Liver (tissue), 10 donors: ENCODE measurements at places on chromosomes 12 and 14.

GRCh38 chr12:52427083-52427482 is 7.1 kb downstream of the KRT75 start:
- no peak for DNase-seq

DNA sequence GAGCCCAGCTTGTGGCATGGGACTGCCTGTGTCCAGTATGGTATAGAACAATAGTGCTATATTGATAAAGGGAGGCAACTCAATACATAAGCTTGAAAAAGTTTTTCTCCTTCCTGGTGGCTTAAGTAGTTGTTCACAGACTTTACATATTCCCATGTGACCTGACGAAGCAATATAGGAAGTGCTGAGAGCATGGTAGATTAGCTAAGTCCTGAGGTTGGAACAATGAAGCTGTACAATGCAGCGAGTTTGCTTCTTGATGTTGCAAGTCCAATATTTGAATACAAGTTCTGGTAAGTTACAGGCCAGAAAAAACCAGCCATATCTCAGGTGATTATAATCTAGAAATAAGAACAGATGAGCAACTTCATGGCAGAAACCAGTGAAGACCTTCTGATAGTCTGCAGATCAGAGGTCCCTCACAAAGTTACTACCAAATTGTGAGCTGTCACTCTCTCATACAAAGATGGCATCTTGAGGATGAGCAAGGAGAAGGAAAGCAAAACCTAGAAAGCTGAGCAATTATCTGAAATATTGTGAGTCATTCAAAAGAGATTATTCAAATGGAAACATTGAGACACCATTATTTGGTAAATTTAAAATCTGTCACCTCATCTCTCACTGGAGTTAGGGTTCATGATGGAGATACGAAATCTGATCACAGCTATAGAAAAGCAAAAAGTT is 72.9 kb upstream of the BTG1 start:
- no peak for DNase-seq

- DNase-seq: no peak
Observed at GRCh38 chr14:60204104-60204842, 39.1 kb upstream of the DHRS7 start.

GRCh38 chr14:56310643-56311042 is 192.4 kb downstream of the PELI2 start:
- DNase-seq: no peak

DNA sequence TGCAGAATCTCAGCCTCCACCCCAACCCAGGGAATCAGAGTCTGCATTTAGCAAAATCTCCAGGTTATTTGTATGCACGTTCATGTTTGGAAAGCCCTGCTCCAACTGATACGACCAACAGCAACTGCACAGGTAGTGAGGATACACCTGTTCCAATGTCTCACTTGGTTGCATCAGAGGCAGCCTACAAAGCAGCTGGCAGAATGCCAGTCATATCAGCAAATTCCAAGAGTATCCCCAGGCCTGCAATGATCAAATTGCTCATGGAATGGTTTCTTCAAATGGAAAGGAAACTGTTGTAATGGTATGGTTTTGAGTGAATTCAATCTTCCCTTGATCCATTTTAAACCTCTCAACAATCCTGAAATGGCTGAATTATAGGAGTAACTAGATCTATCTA is 75.4 kb downstream of the GRIP1 start:
- DNase-seq: no peak

DNA sequence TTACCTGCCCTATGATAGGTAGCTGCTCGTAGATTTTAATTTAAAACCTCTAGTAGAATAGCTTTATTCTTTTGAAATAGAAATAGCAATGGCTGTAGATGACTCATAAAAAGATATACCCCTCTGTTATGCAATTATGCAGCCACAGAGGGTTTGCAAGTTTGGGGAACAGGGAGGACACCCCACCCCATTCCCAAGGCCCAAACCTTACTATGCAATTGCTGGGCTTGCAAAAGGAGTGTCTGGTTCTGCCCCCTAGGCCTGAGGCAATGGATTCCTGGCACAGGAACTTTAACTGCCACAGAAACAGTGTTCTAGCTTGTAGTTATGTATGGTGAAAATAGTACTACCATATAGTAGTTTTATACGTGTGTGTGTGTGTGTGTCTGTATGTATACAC is 403.3 kb downstream of the ADAMTS20 start:
- no peak for DNase-seq

DNA sequence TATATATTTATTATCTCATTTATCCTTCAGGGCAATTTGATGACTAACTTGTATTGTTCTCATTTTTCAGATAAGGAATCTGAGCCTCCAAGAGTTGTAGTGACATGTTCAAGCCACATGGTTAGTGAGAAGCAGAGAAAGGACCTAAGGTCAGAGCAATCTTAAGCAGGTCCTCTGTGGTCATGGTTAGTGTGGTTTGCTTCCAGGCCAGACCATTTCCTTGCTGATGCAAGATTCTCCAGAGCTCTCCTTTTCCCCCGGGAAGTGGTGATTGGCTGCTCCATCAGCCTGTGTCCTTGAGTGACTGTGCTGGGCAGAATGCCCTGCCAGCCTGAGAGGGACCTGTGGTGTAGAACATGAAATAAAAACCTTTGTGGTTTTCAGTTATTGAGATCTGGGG is 141.3 kb downstream of the KTN1 start:
- DNase-seq: no peak

- DNase-seq: no peak
Observed at GRCh38 chr14:104315169-104315568, 176.8 kb downstream of the KIF26A start.

DNA sequence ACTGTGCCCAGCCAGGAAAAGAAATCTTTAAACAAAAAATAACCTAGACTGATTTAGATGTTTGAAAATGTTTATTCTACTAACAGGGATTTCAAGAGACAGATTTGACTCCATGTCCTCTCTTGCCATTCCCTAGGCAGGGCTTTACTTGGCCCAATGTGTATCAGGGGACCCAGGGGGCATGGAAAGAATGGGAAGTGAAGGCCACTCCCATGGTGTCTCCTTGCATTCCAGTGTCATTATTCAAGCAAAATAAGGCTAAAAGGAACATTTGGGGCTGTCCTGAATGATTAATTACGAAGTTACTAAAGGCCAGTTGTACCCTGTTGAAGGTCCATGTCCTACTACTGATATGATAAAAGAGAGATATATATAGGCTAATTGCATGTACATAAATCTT is 151.9 kb upstream of the ATF7IP start:
- DNase-seq: no peak
